Posterior vena cava (tissue), 2 donors: ENCODE measurements at places on chromosomes 11 and 22. TPM values are rescaled to one million over a fixed set of nuclear protein-coding genes. Genes with fewer than 3 reads are reported as not detected.
A peak's percentile ranks its signal among the peaks of the same experiment; 100 is the strongest.

DNA sequence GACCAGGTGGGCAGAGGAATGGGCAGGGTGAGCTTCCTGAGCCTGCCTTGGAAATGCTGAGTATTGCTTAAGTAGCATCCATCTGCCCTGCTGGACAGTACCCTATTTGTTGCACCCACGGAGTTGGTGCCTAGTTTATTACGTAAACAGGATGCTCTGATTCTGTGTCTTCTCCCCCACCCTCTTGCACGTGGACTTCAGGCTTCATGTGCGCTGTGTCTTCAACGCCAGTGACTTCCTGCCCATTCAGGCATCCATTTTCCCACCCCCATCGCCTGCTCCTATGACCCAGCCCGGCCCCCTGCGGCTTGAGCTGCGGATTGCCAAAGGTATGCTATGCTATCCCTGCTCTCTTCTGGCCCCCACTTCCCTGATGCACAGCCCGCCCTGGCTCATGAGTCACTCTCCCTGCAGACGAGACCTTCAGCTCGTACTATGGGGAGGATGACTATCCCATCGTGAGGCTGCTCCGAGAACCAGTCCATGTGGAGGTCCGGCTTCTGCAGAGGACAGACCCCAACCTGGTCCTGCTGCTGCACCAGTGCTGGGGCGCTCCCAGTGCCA is 5.7 kb downstream of the ZP1 start:
- DNase-seq: peak; percentile 76

- no peak for DNase-seq
These were observed 5.2 kb upstream of the LIF start for GRCh38 chr22:30251711-30252110.

- no peak for DNase-seq
These were observed 152.9 kb downstream of the SNX19 start for GRCh38 chr11:130763087-130763980.

- DNase-seq: no peak
These were observed 4.7 kb upstream of the RAD9A start for GRCh38 chr11:67387069-67387468.

- no peak for DNase-seq
These were observed 974 bp downstream of the PPIL2 start for GRCh38 chr22:21666786-21667185.

GRCh38 chr11:94649964-94650623 is 82.9 kb downstream of the PIWIL4 start:
- DNase-seq: no peak

- no peak for DNase-seq
These were observed 35.5 kb downstream of the PIWIL4 start for GRCh38 chr11:94602430-94603372.

DNA sequence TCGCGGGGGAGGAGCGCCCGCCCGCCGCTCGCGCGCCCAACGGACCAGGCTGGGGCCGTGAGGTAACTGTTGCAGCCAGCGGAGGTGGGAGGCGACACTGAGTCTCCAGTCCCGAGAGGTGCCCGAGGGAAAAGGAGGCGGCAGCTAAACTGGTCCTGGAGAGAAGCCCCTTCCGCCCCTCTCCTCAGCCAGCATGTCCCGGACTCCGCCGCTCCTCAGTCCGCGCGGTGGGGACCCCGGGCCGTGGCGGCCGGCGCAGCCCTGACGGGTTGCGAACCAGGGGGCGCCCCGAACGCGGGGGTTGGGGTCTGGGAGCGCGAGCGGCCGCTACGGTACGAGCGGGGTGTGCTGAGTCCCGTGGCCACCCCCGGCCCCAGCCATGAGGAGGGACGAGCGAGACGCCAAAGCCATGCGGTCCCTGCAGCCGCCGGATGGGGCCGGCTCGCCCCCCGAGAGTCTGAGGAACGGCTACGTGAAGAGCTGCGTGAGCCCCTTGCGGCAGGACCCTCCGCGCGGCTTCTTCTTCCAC is at the start of gene PDE3B:
PDE3B (plus strand) TSS at position 108 of the 529 bp plus-strand sequence; CDS start at position 380, 272 bp downstream.
- peak; percentile 92 for DNase-seq

- no peak for DNase-seq
These were observed 7.5 kb upstream of the NRGN start for GRCh38 chr11:124732230-124732629.

DNA sequence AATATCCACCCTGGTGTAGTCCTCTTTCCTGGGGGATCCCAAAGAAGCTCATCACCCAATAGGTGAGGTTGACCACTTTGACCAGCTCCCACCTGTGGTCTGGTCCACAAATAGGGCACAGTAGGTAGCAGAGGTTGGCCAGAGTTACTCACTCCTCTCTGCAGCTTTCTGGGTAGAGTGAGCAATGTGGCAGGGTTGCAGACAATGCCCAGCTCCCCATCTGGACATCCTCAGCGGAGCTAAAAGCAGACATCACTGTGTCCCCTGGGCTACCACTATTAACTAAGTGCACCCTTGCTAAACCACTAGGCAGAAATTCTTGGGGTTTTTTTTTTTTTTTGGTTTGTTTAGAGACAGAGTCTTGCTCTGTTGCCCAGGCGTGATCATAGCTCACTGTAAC is 48.4 kb upstream of the TP53I11 start:
- DNase-seq: no peak

DNA sequence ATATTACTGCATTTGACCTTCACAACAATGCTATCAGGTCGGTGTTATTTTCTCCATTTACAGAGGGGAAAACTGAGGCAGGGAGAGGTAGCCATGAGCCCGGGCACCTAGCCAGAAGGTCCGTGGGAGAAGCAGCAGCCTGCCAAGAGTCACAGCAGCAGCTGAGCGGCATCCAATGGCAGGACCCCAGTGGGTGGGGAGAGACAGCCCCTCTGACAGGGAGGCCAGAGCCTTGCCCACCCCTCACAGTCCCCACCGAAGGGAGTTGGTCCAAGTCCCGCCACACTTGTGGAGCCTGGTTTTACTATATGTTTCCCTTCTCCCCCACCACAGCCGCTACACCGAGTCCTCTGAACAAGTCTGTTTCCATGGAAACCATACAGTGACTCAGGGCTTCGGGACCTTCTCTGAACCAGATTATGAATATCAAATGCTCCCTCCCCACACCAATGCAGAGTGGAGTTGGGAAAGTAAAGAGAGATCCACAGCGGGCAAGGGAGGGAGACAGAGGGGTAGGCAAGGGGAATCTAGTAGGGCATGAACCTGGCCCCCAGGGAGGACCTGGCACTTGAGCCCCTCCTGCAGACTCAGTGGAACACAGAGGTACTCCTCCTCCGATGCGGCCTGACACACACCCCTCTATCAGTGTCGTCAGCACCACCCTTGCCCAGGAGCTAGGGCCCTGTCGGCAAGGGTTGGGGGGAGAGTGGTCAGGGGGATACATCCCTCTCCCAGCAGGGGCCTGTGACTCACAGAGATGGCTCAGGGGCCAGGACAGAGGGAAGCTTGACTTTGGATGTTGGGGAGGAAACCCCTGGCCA is 2.5 kb downstream of the CHST1 start:
- peak; percentile 68 for DNase-seq

GRCh38 chr11:26719289-26719973 is 2.4 kb downstream of the SLC5A12 start:
- DNase-seq: no peak

DNA sequence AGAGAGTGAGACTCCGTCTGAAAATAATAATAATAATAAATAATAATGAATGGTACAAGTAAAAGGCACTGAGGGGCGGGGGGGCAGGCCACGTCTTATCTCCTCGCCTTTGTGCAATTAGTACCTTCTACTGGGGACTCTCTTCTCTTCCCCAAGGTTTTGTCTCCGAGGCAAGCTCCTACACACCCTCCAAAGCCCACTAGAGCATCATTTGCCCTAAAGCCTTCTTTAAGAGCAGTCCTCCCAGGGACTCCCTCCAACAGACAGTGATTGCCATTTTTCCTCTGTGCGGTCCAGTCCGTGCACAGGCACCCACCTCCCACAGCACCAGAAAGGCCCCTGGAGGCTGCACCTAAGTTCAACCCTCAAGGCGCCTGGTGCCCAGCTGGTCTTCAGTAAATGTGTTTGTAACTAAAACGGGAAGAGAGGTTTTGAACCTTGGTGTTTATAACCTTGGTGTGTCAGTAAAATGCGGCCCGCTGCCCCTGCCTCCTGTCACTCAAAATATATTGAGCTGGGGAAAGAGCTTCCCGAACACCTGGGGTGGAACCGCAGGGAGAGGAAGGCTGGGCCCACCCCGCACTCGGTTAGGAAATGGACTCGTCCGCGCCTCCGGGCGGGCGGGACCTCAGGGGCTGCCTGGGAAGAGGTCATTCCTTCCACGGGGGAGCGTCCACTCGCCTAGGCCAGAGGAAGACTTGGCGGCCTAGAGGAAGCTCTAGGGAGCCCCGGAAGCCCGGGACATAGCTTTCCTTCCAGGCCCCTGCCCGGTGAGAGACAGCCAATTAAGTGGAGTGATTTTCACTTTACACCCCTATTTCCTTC is 4.7 kb upstream of the KDELR3 start:
- DNase-seq: peak; percentile 73

DNA sequence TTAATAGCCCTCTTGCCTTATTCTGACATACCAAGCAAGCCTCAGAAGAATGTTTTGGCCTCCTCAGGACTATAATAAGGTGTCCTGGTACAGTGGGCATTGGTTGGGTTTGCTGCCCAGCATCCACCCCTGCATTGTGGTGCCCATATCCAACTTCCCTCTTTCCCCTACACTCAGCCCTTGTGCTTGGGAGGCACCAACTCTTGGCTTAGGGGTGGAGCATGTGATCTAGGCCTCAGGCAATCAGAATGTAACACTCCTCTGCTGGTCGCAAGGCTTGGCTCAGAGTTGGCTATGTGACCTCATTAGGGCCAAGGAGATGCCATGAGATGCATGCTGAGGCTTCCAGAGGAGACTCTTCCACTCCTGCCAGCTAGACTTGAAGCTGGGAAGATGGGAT is 123.0 kb downstream of the CSNK2A3 start:
- no peak for DNase-seq

DNA sequence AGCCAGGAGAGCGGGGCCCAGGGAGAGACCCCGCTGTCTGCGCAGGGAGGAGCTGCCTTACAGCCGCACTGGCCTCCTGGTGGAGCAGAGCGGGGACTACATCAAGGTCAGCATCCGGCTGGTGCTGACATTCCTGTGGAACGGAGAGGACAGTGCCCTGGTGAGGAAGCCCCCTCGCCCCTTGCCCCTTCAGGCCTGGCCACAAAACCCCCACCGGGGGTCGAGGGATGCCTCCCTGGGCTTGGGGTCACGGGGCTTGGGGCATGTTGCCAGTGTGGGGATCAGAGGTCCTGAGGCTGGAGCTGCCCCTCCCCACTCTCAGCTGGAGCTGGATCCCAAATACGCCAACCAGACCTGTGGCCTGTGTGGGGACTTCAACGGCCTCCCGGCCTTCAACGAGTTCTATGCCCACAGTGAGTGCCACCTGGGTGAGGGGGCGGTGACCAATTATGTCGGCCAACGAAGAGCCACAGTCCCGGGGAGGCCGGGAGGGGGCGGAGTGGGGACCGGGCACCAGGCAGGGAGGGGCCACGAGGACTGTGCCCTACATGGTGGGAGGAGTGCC is 4.2 kb downstream of the MUC5B start:
- DNase-seq: peak; percentile 66

- DNase-seq: no peak
These were observed 73.3 kb downstream of the SERGEF start for GRCh38 chr11:17939542-17939941.

DNA sequence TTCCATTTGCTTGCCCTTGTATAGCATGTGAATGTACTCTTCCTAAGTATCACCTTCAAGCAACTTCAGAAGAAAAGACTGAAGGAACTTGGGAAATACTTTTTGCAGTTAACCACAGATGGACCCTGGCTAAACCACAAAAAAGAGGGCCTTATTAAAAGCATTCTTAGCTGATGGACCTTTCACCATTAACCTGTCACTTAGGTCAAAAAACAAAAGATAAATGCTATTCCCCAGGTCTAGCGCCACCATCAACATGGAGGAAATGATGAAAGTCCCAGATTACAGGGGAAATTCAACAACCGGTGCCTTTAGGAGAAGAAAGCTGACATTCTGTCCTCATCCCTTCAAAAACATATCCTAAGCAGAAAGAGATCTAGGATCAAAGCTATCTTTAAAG is 29.5 kb downstream of the STK33 start:
- no peak for DNase-seq

GRCh38 chr22:48948575-48949170 is 879.0 kb downstream of the BRD1 start:
- DNase-seq: peak; percentile 56

GRCh38 chr11:112942966-112943643 is 18.1 kb upstream of the NCAM1 start:
- no peak for DNase-seq

- DNase-seq: no peak
These were observed 126.7 kb upstream of the BLID start for GRCh38 chr11:122242731-122243130.

GRCh38 chr11:34198523-34198922 is 93.1 kb downstream of the NAT10 start:
- no peak for DNase-seq

- DNase-seq: no peak
These were observed 53.8 kb downstream of the PAX6 start for GRCh38 chr11:31757260-31757835.

GRCh38 chr11:72818971-72819370 is 4.8 kb downstream of the ATG16L2 start:
- DNase-seq: no peak

DNA sequence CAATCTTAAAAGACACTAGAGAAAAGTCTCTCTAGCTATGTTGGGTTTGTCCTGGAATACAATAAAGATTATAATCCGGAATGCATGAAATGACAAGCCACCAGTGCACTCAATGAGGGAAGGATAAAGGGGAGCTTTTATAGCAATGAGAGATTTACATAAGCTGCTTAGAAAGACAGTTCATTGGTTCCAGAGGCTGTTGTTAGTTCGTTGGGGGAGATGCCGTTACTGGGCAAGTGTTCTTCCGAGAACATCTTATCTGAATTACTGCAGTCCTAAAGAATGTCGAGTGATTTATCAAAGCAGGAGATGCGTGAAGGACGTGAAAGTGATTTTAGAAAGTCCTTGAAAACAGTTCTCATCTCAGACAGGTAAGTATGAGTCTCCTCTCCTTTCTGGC is 33.6 kb downstream of the SYN3 start:
- no peak for DNase-seq

- peak; percentile 95 for DNase-seq
These were observed 19.9 kb downstream of the CARS1 start for GRCh38 chr11:3037040-3037944.

- no peak for DNase-seq
These were observed 31.7 kb upstream of the PARVB start for GRCh38 chr22:43992331-43992821.

GRCh38 chr11:29627541-29627940 is 389.3 kb downstream of the KCNA4 start:
- DNase-seq: no peak

GRCh38 chr22:45905326-45905923 is 71.5 kb downstream of the WNT7B start:
- no peak for DNase-seq

- no peak for DNase-seq
These were observed 106.7 kb upstream of the ZC3H12C start for GRCh38 chr11:109986488-109986887.

The FAM83F gene
- total RNA-seq: not detected

The GGT1 gene
- 6.3 TPM for total RNA-seq

The VWA5A gene
- 22.0 TPM for total RNA-seq

The OR8G5 gene
- total RNA-seq: not detected

The SLC43A3 gene
- total RNA-seq: 72.6 TPM

The OR52I2 gene
- not detected for total RNA-seq

The UPK3A gene
- total RNA-seq: not detected

The FOLR2 gene
- total RNA-seq: 66.4 TPM

The OR5D14 gene
- not detected for total RNA-seq

The DBX1 gene
- not detected for total RNA-seq
